Gastroesophageal sphincter (tissue), 4 donors: ENCODE measurements at places on chromosomes 2 and 18. TPM values are rescaled to one million over a fixed set of nuclear protein-coding genes. Genes with fewer than 3 reads are reported as not detected.

GRCh38 chr2:239926587-239927232 lies 98.4 kb downstream of the NDUFA10 start:
- no peak for ATAC-seq

DNA sequence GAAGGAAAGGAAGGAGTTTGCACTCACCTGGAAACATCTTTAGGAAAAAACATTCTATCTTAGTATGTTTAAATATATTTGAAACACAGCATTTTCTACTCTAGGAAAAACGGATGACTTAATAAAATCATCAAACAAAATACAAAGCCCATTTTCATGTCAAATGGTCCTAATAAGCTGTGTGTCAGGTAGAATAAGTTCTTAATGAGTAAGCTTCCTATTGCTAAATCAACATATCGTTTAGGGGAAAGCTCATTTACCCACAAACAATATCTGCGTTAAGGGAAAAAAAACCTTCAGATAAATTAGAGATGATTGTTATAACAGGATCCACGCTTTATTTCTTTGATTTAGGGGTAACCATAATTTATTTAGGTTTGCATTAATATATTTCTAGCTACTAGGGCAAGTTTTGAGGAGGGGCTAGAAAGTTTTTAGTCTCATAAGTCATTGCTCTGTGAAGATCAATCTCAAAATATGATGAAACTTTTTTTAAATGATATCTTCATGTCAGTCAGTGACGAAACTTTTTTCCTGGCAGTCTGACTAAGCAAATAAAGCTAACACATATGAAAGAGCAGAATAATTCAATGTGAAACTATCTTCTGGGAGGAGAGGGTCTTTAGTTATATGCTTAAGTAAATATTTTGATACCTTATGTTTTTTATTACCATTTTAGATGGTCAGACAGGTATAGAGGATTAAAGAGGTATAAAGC lies 147.1 kb downstream of the WDSUB1 start:
- ATAC-seq = no peak

DNA sequence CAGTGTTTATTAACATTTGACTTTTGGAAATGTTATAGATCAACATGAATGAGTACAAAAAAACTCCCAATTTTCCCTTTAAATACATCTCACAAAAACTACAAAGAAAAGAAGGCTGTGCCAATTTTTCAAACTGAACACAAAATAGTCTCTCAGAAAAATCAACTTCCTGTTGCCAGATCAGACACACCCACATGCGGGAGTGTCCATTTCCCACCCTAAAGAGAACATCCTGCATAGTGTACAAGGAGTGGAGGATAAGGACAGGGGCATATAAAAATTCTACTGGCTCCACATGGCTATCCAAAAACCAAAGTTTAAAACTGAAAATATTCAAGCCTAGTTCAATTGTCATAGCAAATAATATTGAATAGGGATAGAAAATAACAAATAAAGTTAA lies 165.3 kb downstream of the ATAD2B start:
- no peak for ATAC-seq

GRCh38 chr2:7881063-7881462 lies 800.8 kb upstream of the ID2 start:
- no peak for ATAC-seq

DNA sequence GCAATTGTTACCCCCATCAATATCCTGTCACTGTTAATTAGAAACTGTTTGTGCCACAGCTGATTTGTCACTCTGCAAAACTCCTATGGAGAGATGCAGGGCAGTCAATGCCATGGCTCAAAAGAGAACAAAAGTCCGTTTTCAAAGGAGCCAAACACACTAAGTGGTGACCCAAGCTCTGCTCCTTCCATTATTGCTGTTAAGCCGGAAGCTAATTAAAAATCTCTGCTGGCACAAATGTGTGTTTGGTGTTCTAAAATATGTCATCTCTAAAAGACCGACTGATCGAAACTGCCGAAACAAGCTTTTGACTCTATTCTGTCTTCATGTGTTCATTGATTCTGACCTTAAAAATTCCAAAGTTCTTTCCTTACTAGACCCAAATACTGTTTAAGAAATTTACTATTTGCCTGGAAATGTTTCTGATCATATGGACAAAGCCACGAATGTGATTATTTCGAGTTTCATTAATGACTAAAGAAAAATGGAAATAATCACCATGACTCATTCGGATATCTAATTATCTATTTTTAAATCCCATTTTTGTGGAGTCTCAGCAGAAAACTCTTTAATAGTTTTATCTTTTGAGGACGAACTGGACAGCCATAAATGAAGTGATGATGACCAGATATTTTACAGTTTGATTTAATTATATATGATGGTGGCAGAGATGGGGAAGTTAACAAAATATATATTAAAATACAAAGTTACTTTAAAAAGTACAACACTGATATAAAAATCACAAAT lies 287.6 kb downstream of the SOCS6 start:
- ATAC-seq = no peak

- no peak for ATAC-seq
Measured at GRCh38 chr18:38198956-38199355, 633.4 kb upstream of the CELF4 start.

DNA sequence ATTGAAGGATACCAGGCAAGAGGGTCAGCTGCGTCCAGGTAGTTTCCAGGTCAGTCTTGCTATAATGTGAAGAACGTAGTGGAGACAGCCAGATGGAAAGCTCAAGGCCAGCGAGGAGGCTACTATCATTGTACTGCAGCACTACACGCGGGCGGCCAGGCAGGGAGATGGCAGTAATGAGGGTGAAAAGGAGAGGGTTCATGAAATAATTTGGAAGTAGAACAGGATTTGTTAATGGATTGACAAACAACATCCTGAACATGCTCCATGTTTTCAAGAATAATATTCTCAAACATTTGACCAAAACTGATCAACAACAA lies 17.1 kb downstream of the SPIRE1 start:
- no peak for ATAC-seq

GRCh38 chr2:201180010-201180409 lies 2.9 kb upstream of the CASP10 start:
- peak; percentile 47 for ATAC-seq

DNA sequence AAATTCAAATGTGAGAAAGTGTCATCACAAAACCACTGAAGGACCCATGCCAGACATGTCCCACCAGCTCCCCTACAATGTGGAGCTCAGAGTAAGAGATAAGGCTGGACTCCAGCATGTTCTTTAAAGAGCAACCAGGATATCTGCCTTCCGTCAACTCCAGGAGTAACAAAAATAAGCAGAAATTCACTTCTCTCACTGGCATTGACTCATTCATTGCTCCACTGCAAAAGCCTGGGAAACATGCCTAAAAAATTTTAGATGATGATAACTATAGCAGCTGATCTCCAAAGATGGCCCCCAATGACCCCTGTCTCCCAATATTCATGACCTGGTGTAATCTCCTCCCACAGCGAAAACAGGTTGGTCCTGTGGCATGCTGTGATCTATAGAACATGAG lies 314.5 kb downstream of the NCKAP5 start:
- no peak for ATAC-seq

DNA sequence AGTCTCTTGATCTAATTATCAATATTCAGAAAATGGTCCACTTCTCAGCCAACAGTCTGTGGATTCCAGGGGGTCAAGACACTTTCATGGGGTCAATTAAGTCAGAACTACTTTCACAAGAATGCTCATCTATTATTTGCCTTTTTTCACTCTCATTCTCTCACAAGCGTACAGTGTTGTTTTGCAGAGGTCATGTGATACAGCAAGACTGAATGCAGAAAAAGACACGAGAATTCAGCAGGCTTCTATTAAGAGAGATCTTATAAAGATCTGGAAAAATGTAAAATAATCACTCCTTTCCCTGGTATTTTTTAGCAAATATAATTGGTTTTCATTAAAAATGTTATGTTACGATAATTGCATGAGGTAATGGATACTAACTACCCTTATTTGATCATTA lies 8.7 kb downstream of the RPRD1A start:
- no peak for ATAC-seq

The CHRND gene
- not detected for total RNA-seq

The SPC25 gene
- total RNA-seq = not detected
